HL-60 (cell line): ENCODE measurements at places on chromosomes 7 and 10.

DNA sequence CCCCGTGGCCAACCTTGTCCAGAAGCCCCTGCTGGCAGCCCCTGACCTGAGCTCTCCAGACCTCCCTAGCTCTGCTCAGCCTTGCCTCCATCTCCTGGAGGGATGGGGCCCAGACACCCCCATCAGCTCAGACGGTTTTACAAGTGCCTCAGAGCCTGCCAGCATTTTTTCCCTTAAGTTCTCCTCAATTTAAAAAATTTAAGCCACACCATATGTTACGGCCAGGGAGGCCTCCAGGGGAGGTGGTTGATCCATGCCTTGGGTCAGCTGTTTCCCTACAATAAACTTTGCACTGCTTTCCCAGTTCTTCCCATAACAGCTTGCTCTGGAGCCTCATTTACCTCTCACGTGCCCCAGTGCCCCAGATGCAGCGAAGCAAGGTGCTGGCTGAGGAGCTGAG, 143.5 kb downstream of the RGS10 start:
- no peak for DNase-seq

DNA sequence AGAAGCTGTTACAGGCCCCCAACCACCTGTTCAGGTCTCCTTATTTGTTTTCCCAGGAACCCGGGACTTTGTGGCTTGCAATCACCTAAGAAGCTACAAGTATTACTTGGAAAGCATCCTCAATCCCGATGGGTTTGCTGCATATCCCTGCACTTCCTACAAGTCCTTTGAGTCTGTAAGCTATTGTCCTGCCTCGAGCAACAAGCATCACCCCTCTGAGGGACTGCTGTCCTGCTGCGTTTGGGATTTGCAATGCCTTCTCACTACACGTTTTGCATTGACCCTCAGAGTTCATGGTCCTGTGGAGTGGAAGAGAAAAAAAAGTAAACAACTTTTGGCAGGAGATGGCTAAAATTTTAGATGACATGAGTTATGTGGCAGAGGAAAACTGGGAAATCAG, 9.2 kb downstream of the PNLIPRP1 start:
- DNase-seq = no peak

DNA sequence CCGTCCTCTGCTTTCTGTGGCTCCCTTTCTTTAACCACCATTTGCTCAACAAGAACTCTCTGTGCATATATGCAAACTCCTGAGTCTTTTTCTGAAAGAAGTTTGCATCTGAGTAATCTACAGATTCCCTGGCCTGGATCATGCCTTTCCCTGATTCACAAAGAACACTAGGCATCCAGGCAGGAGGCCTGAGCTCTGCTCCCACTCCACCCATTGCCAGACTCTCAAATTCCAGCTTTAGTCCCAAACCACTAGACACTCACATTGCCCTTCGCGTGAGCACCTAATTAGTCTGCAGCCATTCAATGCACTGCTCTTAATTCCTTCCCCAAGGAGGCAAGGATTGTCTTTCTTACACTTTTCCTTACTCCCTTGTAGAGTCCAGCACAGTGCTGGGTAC, 60.9 kb downstream of the ABCC2 start:
- no peak for DNase-seq

- no peak for DNase-seq
These were observed 159.5 kb upstream of the HGF start for GRCh38 chr7:81929386-81929785.

GRCh38 chr7:157641866-157642265, 305.1 kb downstream of the DNAJB6 start:
- no peak for DNase-seq

- DNase-seq = no peak
These were observed 217.3 kb downstream of the HERPUD2 start for GRCh38 chr7:35477609-35478008.

DNA sequence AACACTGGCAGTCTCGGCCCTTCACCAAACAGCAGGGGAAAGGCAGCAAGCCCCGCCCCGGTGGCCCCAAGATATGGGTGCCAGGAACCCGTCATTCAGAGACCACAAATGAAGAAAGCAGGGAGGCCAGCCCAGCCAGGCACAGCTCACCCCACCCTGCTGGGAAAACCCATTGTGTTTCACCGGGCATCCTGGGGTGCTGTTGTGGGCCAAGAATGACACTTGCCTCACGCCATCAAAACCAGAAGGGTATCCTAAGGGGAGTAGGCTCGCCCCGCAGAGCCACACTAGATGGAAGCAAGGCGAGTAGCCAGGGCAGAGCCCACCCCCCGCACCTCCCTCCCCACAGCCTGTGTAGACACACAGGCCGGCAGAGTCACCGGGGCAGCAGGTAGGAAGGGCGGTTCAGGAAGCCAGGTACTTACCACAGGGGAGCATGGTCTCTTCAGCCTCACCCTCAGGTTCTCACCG, 72.5 kb upstream of the KCNMA1 start:
- DNase-seq = no peak

GRCh38 chr7:47647181-47647917, 65.4 kb upstream of the TNS3 start:
- DNase-seq = no peak

- DNase-seq = no peak
These were observed 78.7 kb downstream of the PRLHR start for GRCh38 chr10:118516716-118517115.

DNA sequence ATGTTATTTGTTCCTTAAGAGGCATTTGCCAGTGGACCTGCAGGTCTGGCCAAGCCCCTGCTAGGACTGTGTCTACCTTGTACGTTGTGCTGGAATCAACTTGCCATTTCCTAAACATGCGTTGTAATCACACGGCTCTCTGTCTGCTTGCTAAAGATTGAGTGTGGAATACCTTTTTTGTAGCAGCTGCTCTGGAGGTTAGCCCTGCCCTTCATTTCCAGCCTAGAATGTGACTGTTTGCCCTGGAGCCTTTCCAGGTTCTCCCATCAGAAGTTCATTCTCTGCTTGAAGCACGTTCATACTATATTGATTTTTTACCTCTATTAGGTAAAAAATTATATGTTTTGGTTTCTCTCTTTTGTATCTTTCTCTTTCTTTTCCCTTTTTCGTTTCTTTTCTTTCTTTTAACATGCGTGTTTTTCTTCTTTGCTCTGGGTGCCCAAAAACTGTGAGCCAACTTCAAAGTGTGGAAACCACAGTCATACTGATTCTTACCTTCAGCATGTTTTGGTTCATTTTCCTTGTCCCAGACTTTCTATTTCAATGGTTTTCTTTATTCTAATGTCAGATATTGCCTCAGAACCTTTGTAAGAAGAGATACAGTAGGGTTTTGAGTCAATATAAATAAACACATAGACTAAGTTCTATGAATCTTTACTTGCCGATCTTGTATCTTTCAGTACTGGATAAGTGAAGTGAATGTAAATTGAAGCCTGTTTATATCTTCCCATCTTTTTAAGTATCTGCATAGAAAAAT, 111.9 kb upstream of the RPA3 start:
- no peak for DNase-seq

DNA sequence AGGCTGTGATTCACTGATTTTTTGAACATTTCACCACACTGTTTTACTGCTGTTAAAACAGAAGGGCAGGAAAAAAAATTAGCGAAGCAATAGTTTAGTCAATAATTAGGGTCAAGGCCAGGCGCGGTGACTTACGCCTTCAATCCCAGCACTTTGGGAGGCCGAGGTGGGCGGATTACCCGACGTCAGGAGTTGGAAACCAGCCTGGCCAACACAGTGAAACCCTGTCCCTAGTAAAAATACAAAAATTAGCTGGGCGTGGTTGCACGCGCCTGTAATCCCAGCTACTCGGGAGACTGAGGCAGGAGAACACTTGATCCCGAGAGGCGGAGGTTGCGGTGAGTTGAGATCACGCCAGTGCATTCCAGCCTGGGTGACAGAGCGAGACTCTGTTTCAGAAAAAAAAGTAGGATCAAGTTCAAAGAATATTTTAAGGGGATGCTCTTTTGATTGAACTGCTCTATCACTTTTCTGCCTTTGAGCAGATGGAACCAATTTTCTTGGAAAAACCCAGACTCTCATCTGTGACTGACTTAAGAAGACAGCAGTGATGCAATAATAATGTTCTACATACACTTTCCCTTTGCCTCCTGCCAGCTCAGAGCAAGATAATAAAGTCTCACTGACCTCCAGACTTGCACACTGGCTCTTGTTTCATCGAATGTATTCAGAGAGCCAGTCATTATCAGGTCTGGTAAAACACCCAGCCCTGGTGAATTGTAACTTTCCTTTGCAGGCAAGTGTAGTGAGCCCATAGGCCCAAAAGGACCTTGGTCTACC, 1.6 kb upstream of the PPA1 start:
- no peak for DNase-seq
